ENCODE measurements at places on chromosomes 4 and X.
A peak's percentile ranks its signal among the peaks of the same experiment; 100 is the strongest.

DNA sequence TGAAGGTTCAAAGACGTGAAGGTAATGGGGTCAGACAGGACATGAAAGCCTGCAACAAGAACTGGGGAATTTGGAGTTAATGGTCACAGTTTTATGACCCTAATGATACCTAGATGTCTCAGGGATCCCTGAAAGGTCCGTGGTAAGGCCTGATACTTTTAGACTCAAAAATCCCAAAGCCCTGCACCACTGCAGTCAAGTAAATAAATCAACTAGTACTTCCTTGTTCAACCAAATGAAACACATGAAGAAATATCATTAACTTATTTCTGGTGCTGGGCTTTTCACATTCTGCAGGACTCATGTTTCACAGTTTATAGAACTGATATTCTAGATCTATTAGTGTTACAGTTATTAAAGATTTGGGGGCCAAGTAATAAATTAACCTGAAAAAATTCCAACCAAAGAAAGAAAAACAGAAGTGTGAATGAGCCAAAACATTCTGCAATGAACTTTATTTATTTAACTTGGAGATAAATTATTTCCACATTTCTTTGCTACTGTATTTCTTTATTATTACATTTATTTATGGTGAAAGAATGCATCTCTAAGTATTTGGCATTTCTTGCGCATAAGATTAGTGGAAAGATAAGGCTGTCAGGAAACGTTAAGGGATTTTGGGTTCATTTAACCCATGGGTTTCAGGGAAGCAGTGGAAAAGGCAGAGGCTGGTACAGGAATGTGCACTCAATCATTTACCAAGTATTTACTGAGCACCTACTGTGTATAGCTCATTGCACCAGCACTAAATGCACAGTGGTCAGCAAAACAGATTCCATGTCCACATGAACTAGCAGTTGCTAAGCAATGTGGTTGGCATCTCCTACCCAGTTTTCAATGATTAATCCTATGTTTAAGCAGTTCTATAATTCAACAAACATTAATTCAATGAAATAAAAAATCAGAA lies 8.7 kb downstream of the WDFY3 start:
- no peak for DNase-seq

DNA sequence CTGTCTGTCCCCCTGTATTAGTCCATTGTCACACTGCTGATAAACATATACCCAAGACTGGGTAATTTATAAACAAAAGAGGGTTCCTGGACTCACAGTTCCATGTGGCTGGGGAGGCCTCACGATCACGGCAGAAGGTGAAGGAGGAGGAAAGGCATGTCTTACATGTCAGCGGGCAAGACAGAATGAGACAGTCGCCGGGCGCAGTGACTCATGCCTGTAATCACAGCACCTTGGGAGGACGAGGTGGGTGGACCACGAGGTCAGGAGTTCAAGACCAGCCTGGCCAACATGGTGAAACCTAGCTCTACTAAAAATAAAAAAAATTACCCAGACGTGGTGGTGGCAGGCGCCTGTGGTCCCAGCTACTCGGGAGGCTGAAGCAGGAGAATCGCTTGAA lies 24.7 kb downstream of the IL3RA start:
- no peak for DNase-seq

DNA sequence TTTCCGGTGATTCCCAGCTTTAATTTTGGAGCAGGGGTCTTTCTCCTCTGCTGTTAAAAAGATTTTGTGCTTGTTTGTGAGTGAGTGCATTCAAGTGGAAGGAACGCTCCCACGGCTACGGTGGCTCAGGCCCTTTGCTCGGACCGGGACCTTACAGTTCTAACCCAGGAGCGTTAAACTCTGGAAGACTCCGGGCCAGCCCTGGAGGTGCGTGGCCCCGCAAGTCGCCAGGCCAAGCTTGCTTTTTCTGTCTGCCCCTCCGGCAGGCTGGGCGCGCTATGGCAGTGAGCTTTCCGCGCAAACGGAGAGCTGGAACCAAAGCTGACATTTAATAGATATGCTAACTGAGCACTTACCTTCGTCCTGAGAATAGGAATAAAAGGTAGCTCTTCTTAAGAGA lies 18.3 kb upstream of the PITX2 start:
- no peak for DNase-seq

GRCh38 chrX:48472851-48473703 lies 2.9 kb upstream of the FTSJ1 start:
- DNase-seq = no peak

- DNase-seq = no peak
These were observed 150.2 kb upstream of the GALNT7 start for GRCh38 chr4:173018446-173018845.

DNA sequence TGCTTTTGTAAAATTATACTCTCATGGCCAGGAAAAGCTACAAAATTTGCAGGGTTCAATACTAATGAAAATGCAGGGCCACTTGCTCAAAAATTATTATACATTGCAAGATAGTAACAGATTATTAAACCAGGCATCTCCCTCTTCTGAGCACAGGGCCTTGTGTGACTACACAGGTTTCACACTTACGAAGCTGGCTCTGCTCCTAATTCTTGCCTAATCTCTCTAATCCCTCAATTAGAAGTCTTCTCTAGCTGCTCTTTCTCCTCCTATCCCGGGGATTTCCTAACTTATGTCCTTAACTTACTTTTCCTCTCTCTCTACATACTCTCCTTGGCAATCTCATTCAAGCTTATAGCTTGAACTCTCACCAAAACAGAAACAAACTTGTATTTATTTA lies 168.3 kb downstream of the AREG start:
- no peak for DNase-seq

- no peak for DNase-seq
These were observed 45.7 kb downstream of the MID1 start for GRCh38 chrX:10574663-10575062.

DNA sequence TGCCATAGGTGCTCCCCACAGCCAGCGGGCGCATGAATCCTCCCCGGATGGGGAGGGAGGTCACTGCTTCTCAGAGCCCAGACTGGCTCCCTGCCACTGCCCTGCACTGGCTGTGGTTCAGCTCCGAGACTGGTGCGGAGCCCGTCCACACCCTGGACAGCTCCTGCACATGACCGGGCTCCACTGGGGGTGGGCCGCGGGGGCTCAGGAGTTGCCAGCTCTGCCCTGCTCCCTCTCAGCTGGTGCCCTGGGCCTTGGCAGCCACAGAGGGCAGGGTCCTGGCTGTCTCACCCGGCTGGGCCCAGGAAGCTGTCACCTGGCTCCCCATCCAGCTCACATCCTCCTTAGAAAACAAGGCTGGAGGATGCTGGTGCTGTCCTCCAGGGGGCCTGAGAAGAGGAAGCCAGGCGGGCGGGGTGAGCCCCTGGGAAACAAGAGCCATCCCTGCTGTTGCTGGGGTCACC lies 64.9 kb upstream of the ADRA2C start:
- DNase-seq = no peak

DNA sequence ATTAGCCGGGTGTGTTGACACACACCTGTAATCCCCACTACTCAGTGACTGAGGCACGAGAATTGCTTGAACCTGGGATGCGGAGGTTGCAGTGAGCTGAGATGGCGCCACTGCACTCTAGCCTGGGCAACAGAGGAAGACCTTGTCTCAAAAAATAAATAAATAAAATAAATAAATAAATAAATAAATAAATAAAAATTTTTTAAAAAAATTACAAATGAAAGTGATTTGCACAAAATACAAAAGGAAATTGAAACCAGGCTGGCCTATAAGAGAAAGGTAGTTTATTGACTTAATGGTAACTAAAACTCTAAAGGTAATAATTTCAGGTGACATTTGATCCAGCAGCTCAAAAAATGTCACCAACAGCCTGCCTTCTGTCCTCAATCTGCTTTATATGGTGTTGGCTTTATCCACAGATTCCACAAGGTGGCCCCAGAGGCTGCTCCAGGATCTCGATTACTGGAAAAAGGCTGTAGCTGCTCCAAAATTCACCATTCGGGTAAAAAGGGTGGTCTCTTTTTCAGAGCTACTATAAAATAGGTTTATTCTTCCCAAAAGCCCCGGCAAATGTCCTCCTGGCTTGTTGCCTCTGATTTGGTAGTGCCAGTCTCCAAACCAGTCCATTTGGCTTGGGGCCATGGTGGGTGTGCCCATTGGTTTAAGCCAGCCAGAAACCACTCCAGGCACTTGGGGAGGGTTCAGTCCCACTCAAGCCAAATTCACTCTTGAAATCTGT lies 61.4 kb upstream of the TRIM2 start:
- peak; percentile 68 for DNase-seq

GRCh38 chr4:108080747-108081146 lies 88.0 kb downstream of the LEF1 start:
- DNase-seq = no peak

DNA sequence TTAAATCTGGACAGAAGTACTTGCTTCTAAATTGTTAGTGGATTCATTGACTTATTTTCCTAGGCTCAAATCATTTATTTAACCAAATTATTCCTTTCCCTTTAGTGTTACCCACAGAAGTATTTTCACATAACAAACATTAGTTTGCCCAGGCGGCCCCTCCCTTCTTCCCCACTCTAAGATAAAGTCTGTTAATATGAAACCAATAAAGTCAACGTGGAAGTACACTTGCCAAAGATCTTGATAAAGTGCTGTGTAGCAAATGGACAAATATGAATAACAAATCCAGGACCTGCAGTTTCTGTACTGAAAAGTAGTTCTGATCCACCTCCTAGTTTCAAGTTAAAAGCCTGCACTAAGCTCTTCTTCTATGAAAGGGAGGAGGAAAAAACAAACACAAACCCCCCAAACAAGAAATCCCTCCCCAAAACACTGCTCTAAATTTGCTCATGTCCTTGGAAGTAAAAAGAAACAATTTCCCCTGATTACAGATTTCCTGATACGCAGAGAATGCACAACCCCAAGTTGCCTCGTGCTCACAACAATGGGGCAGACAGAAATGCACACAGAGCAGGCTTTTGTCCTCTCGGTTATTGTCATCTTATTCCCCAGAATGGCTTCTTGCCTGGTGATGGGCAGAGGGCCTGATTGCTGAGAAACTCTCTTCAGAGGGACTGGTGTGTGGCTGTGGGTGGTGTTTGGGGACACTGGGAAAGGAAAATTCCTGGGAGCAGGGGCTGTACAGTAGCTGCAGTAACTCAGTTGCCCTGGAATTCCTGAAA lies 23.2 kb downstream of the TMSB4X start:
- DNase-seq = no peak

DNA sequence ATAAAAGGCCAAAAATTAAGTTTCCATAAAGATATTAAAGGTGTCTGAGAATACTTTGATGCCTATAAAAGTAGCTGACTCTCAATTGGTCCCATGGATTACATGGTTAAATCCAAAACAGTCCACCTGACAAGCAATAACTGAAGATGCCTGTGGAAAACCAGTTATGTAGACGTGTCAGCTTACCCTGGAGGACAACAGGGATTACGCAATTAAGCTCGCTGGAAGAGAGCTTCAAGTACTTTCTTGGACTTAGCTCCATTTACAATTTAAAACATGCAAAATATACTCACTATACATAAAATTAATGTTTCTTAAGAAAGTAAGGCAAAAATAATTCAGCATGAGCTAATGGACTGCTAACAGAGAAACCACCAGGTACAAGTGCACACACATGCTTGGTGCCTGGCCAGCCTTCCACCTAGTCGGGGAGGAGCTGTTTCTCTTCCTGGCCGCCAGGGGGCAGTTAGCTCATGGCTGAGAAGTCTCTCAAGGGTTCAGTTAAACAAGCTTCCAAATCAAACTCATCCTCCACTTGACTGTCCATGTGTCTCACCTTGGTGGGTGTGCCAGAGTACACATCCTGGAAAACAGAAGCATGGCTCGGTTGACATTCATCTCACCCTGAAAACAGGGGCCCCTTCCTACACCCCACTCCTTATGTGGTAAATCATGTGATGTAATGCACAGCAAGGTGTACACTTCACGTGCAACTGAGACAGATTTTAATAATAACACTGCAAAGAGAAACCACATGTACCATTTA lies 9.2 kb upstream of the FAM53A start:
- DNase-seq = no peak

DNA sequence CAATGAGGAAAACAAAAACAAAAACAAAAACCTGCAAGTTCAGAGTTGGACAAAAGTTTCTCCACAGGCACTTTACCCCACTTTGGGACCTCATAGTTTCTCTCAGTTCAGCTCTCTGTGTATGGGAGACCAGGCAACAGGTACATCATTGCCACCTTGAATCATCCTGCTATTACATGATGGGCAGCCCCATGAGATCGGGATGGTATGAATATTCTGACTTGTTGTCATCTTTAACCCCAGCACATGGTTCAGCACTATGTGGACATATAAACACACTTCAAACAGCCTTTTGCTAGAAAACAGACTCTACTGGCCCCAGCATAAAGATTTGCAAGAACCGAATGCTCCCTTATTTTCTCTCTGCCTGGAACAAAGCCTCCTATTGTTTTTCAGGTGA lies 176.9 kb upstream of the SCML1 start:
- DNase-seq = no peak

DNA sequence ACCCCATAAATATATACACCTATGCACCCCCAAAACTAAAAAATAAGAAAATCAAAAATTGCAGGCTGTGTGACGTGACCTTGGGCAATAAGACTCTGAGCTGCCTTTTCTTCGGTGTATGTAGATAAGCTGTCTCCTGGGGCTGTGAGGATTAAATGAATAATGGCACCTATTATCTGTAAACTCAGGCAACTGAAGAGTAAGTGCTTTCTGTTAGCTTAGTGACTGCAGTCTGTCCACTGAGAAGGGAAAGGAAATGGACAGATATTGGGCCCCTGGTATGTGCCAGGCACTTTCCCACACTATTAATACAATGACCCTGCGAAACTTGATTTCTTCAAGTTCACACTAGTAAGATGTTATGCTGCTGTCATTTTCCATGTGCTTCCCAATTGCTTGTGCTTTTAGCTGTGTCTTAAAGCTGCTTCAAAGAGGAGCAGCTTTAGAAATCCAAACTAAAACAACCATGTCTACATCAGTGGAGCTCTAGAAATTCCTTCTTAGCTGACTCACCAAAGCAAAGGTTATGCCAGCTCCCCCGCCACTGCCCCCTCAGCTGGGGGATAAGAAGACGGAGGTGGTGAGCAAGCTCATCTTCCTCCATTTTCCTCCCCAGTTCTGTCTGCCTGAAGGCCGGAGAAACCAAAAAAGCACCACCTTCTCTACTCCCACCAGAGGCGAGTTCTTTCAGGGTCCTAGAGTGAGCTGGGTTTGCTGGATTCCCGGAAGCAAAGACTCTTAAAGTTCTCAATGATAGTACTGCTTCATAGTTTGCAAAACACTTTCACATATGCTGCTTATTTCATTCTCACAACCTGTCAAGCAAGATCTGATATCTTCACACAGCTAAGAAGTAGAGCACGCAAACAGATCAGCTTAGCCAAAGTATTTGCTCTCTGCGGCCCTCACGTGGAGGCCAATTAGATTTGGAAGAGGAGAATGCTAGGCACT lies 8.8 kb upstream of the DGAT2L6 start:
- DNase-seq = no peak

DNA sequence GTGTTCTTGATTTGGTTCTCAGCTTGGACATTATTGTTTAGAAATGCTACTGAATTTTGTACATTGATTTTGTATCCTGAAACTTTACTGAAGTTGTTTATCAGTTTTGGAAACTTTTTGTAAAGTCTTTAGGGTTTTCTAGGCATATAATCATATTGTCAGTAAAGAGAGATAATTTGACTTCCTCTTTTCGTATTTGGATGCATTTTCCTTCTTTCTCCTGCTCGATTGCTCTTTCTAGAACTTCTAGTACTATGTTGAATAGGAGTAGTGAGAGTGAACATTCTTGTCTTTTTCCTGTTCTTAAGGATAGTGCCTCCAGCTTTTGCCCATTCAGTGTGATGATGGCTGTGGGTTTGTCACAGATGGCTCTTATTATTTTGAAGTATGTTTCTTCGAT lies 24.1 kb downstream of the TMPRSS11A start:
- DNase-seq = no peak

GRCh38 chr4:153900426-153900825 lies 111.5 kb upstream of the SFRP2 start:
- DNase-seq = no peak

GRCh38 chrX:46788902-46789301 lies 30.0 kb upstream of the SLC9A7 start:
- DNase-seq = no peak
